ENCODE measurements at places on chromosomes 1 and 21.

DNA sequence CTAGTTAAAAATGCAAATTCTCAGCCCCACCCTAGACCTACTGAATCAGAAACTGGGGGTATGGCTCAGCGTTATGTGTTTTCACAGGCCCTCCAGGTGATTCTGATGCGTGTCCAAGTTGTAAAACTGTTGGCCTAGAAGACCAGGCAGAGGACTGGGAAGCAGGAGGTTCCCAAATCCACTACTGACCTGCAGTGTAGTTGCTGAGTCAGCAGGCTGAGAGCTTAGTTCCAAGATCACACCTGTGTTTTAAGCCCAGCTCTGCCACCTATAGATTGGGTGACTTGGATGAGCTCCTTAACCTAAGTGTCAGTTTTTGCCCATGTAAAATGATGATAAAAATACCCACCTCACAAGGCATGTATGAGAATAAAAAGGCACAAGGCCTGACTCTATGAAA is 4.1 kb downstream of the GRHL3 start:
- no peak for DNase-seq

DNA sequence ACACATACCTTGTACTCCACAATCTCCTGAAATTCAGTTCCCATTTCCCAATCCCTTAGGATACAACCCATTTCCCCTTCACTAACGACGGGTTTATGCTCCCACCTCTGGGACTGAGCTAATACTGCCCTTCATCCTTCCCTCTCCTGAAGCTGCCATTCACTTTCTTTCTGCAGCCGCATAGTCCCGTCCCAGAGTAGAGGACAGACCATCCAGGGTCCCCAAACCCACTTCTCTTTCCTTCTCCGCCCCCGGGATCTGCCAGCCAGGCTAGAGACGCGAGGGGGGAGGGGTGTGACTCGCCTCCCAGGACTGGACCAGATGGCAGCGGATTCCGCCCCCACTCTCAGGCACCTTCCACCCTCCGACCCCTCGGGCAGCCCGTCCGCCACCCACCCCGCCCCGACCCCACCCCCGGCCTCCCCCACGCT is 679 bp downstream of the ABL2 start:
- peak; percentile 7 for DNase-seq

DNA sequence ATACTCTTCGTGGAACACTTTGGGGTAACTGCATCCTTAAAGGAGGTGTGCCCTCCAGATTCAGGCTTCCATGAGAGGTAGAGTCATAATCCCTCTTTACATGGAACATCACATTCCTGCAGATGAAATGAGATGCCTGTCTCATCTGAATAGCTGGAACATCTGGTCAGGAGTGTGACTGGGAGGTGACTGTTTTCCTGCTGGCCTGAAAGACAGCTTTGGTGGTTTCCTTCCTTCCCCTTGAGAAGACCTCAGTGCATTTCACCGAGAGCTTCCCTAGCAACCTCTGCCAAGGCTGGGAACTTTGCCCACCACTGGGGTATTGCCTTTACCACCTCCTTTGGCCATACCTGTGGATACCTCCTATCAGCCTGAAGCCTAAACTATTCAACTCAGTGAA is 46.7 kb upstream of the GUCA2A start:
- DNase-seq: no peak

DNA sequence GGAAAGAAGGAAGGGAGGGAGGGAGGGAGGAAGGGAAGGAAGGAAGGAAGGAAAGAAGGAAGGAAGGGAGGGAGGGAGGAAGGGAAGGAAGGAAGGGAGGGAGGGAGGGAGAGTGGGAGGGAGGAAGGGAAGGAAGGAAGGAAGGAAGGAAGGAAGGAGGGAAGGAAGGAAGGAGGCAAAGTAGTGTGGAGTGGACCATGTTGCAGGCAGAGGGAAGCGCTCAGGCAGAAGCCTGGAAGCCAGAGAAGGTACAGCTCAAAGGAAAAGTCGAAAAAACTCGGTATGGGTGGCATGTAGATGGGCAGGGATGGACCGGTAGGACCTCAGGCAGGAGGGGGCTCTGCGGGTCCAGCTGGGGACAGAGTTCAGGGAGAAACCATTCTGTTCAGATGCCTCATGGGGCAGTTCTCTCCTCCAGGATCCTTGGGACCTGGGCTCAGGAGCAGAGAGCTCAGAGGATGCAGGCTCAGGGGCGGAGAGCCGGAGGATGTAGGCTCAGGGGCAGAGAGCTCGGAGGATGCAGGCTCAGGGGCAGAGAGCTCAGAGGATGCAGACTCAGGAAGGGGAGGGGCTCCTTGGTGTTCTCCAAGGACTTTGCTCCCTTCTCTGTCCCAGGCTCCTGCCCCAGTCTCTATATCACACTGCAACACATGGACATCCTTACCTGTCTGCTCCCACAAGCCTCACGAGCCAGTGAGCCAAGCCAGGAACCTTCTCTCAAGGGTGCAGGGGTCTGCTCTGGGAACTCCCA is 13.6 kb upstream of the PADI3 start:
- DNase-seq: no peak

DNA sequence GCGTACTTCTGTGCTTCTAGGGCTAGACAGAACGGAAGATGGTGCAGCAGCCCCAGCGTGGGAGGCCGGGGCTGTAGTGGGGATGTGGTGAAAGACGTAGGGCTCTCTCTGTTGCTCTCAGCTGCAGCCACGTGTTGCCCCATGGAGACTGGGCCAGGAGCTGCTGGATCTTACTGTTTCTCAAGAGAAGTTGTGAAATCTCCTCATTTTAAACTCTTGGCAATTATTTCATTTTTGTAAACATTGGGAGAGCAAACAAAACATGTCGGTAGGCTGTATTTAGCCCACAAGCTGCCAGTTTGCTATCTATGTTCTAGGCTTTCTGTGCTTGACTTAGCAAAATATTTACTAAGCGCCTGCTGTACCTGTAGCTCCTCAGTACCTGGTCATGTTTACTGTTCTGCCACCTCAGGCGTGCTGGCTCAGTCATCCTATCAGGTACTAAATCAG is 15.9 kb upstream of the ELOA start:
- DNase-seq: no peak

- DNase-seq: no peak
Measured at GRCh38 chr1:7489586-7489985, 281.5 kb upstream of the VAMP3 start.

GRCh38 chr1:70945251-70945650 is 102.4 kb downstream of the PTGER3 start:
- DNase-seq: no peak

DNA sequence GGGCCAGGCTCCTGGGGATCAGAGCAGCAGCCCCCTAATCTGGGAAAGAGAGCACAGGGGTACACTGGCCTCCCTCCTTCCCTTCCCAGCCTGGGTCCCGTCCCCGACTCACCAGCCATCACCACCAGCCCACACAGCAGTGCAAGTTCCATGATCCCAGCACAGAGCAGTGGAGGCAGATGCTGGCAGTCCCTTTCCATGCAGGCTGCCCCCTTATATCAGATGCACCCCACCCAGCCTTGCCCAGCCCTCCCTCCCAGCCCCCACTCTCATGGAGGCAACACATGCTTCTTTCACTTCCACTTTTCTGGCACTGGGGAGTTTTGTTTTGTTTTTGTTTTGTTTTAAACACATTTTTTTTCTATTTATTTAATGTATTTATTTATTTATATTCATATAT is at the start of gene PLA2G2D:
TSS of gene PLA2G2D (minus strand) at position 190 of the 400 bp plus-strand sequence. CDS start at position 152, 38 bp downstream.
- DNase-seq: no peak

- DNase-seq: no peak
Measured at GRCh38 chr1:71640116-71640515, 559.3 kb upstream of the ZRANB2 start.

GRCh38 chr1:83978056-83978455 is 20.9 kb downstream of the TTLL7 start:
- DNase-seq: no peak

DNA sequence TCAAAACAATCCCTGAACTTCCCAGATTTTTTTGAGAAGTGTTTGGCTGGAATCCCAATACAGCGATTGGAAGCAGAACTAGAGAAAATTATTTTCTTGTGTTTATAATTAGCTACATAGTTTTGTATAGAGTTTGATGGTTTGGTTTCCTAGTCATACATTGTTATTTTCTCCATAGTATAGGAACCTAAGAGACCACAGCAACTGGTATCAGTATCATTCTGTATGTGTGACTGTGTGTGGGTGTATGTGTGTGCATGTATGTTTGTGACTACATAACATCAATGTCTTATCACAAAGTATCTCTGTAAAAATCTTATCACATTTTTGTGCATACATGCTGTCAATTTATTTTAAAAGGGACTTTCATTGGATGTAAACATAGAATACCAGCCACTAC is 780.5 kb downstream of the MRPL39 start:
- no peak for DNase-seq

DNA sequence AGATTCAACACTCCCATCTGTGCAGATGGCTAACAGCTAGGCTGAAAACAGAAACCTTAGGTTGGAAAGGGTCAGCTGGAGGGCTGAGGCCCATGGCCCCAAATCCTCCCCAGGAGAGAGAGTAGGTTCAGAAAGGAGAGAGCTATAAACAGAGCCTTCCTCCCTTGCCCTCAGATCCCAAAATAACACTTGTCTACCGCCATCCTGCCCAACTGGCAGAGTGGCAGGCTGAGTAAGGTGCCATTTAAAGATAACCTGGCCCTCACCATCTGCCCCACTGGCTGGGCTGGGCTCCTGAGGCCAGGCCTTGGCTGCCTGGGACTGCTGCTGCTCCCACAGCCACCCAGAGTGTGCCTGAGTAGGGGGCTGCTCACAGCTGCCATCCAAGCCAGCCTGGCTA is 4.3 kb upstream of the SHISA4 start:
- no peak for DNase-seq

Measured in activated T-cell treated with anti-CD3 and anti-CD28 coated beads for 4 hours (primary cell).